Activated naive CD4-positive, alpha-beta T cell (primary cell): ENCODE measurements at places on chromosomes 11 and 22.

DNA sequence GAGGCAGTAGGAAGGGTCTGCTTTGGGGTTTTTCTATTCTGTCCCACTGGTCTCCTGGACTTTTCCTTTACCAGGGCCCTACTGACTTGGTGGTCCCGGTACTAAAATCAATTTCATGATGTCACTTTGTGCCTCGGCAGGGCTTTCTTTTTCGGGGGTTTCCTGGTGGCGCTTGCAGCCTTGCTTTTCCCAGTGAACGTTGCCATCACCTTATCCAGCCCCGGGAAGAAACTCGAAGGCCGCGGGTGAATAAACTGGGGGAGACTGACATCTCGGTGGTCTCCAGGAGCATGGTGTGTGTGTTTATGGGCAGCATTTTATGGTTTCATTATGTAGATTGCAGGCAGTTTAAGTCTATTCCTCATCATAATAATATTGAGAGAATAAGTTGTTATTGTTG, 84.4 kb downstream of the KCNQ1 start:
- DNase-seq = no peak

- DNase-seq = no peak
Observed at GRCh38 chr22:29265929-29266328, 1.9 kb downstream of the RHBDD3 start.

DNA sequence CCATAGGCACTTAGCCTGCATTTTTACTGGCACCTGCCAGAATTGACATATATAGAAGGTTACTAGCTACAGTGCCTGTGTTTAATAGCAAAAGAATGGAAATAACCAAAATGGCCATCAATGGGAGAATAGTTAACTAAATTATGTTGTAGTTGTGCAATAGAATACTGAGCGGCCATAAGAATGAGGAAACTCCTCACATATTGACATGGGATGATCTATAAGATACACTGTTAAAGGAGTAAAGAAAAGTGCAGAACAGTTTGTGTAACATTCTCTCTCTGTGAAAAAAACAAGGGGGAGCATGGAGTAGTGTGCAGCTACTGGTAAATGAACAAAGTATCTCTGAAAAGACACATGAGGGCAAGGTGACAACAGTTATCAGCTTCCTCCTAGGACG, 21.5 kb downstream of the ARAP1 start:
- no peak for DNase-seq

GRCh38 chr11:107040433-107041087, 22.3 kb upstream of the GUCY1A2 start:
- no peak for DNase-seq

GRCh38 chr11:130897262-130898182, 18.8 kb downstream of the SNX19 start:
- no peak for DNase-seq

DNA sequence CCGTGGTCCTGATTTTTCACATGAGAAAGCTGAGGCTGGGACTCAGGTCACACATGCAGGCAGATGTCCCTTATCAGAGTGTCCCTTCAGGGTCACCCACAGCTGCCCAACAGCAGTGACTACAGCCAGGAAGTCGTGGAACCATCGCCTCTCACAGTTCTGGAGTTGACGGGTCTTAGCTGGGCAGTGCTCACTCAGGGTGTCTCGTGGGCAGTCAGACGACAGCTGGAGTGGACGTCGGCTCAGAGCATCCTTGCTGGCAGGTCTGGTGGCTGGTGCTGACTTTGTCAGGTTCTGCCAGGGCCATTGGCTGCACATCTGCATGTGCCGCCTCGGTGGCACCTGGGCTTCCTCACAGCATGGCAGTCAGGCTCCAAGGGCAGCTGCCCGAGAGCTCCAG, 35.6 kb upstream of the TH start:
- DNase-seq = no peak

GRCh38 chr22:49992921-49993648, 19.5 kb downstream of the IL17REL start:
- DNase-seq = no peak

- DNase-seq = no peak
Observed at GRCh38 chr22:22520020-22520656, at the start of gene ZNF280A. Gene ZNF280A (minus strand): TSS chr22:22520270. CDS start chr22:22515630, 4,640 bp downstream.

GRCh38 chr11:46983598-46983997, 47.0 kb downstream of the CSTPP1 start:
- DNase-seq = no peak

DNA sequence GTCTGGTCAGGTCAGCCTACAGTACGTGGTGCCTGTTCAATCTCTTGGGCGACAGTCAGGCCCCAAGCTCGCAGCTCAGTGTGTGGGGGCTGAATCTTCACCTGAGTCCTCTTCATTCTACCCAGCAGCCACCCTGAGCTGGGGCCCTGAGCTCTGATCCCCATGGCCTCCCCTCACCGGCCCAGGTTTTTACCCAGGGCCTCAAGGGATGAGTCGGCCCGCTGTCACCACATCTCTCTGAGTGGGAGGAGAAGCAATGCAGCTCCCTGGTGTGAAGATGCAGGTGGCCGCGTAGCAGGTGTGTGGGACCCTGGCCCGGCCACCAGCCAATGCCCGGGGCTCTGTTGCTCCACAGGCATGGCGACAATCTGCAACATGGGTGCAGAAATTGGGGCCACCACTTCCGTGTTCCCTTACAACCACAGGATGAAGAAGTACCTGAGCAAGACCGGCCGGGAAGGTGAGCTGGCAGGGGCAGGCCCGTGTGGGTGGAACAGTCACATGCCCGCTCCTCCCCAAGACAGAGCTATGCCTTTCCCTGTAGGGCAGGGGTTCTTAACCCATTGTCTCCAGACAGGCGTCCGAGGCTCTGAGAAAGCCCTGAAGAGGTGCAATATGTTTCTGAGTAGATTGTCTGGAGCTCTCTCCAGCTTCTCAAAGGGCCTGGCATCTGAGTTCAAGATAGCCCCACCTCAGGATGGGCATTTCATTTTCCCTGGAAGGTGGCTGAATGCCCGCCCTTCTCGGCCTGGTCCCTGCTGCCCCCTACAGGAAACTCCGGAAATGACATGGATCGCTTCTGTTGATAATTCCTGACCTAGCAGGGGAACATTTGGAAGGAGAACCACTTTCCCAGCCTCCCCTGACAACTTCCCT, 26.9 kb downstream of the POLR3H start:
- no peak for DNase-seq

DNA sequence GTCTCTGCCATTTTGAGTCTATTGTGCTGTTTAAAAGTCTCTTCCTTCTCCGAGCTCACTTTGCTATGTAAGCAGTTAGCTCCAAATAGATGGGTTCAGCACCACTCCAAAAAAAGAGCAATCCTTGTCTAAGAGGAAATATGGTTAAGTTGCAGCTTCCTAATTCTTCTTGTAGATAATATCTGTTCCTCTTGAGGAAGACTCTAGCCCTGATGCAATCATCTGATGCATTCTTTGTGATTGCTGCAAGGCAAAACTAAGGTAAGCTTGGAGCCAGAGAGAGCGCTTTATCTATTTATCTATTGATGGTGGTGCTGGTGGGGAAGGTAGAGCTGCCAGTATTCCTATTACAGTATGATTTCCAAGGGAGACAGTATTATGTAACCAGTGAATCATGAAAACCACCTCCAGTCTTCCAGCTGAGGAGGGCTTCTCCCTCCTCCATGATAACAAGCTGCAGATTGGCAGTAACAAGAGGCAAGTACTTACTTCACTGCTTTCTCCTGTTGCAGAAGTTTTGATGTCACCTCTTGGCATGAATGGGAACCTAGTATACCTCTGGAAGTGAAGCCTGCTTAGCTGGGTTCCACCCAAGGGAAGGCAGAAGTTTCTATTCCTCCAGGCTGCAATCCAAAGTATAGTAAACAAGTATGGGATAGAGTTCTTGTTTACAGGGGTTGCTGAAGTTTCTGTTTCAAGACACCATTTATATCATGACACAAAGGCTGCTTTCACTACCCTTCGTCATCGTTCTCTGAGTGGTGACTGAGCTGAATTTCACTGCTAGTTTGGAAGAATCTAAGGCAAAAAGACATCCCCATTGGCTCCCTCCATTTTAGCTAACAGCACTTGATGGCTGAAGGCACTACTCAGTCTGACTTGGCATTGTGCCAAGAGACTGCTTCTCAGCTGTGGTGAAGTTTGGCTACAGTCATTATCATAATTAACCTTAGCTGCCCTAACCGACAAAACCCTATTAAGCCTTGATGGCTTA, 49.7 kb downstream of the FDX1 start:
- DNase-seq = no peak

DNA sequence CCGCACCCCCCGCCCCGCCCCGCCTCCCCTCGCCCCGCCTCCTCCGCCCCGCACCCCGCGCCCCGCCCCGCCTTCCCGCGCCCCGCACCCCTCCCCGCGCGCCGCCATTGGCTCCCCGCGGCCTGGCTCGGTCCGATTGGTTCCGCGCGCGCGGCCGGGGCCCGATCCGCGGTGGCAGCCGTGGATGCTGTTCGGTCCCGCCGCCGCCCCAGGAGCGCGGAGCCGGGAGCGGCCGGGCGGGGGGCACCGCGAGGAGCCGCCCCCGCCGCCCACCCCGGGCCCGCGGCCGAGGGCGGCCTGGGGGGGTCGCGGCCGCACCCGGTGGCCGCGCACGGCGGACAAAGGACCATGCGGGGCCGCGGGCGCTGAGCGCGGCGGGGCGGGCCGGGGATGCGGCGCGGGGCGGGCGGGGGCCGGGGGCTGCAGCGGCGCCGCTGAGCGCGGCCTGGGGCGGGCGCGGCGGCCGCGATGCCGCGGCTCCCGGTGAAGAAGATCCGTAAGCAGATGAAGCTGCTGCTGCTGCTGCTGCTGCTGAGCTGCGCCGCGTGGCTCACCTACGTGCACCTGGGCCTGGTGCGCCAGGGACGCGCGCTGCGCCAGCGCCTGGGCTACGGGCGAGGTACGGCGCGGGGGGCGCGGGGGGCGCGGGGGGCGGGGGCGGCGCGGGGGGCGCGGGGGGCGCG, at the start of gene B4GALNT4:
Gene B4GALNT4, plus strand, starts transcription at position 164 of the 683 bp plus-strand sequence. Its CDS starts 305 bp downstream, at position 469.
- DNase-seq = peak; percentile 21

GRCh38 chr11:121671283-121672168, 218.8 kb upstream of the SORL1-AS1 start:
- no peak for DNase-seq

- no peak for DNase-seq
Observed at GRCh38 chr11:65056999-65057398, 1.4 kb downstream of the NAALADL1 start.

GRCh38 chr11:69369210-69369825, 75.4 kb downstream of the MYEOV start:
- no peak for DNase-seq

- no peak for DNase-seq
Observed at GRCh38 chr11:99066618-99067317, 46.0 kb downstream of the CNTN5 start.

GRCh38 chr11:72672597-72673238, 1.5 kb downstream of the PDE2A start:
- no peak for DNase-seq

DNA sequence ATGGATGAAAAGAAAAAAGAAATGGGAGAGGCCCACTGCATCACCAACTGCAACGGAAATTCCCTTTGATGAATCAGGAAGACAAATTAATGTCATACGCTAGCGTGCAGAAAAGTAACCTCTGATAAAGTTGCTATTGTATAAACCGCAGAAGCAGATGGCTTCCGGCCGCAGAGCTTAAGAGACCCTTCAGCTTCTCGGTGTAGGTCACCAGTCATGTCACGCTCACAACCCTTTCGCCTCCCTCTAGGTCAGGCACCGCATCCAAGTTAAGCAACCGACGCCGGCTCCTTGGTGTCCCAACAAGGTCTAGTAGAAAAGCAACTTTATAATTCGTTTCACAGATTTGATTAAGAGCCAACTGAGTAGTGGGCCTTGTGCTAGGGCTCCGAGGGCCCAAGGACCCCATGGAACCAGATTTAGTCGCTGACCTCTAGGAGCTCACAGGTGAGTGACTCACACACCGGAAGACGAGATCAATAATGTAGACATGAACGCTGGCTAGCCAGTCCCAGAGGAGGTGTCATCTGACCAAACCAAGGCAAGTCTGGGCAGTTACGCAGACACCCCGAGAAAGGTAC, 1.2 kb upstream of the ZFP91 start:
- DNase-seq = peak; percentile 62

DNA sequence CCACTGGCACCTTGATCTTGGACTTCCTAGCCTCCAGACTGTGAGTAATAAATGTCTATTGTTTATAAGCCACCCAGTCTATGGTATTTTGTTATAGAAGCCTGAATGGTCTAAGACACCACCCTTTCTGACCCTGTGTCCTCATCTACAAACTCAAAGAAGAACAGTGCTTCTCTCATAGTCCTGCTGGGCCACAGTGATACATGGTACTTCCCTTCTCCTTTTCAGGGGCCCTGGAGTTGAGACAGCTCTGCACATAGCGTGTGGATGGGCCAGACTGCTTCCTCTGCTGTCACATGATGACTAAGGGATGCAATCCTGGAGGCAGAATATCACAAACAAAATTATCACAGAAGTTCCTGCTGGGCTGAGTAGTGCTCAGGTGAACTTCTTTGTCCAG, 5.0 kb downstream of the KCNJ11 start:
- DNase-seq = no peak

DNA sequence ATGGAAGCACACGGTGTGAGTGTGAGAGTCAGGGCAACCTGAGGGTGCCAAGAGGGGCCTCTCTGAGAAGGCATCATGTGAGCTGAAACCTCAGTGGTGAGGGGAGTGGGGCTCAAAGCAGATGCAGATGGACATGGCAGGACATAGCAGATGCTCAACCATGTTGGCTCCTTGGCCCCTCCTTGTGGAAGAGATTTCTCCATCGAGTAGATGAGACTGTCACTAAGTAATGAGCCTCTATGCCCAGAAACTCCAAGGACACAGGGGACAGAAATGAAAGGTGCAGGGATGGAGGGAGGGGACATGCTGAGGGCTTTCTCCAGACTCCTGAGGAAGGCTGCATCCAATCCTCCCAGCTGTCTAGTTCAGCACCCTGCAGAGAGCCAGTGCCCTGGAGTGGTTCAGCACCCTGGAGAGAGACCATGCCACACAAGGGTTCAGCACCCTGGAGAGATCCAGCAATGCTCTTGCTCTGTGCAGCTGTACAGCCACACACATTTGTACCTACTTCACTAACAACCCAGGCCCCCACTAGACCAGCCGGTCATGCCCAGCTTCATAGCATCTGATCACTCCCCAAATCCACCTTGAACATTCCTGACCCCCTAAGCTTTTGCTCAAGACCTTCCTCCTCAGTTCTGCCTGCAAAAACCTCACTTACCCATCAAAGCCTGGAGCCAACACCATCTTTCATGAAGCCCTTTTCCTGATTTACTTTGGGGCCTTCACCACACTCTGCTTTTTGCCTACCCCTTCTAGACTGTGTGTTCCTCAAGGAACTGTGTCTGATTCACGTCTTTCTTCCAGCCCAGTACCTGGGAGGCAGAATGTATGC, 252.0 kb downstream of the CTTN start:
- DNase-seq = no peak

DNA sequence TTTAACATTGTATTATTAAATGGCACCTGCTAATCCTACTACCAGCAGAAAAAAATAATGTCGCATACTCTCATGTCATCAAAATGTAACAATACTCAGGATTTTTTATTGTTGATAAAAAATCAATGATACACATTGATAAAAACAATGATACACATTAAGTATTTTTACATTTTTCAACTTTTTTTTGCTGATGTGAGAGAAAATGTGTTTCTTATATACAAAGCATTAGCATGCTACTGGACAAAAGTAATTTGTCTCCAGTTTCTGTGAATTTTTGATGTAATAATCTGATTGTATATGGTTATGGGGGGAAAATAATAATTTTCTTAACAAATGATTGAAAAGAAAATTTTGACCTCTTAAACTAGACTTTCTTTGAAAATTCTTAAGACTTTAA, 1256.6 kb upstream of the CNTN5 start:
- DNase-seq = no peak
